ENCODE measurements at places on chromosomes 3 and 15. TPM values are rescaled to one million over a fixed set of nuclear protein-coding genes. Genes with fewer than 3 reads are reported as not detected.

Gene CD86
- total RNA-seq: 0.15 TPM

Gene DIPK2A
- 7.5 TPM for total RNA-seq

Gene RTP3
- total RNA-seq: not detected

Gene PRSS50
- total RNA-seq: not detected

Gene KLF15
- 0.06 TPM for total RNA-seq

Gene ARGFX
- total RNA-seq: not detected

Gene FBXL22
- total RNA-seq: not detected

Gene CACNA2D2
- 0.03 TPM for total RNA-seq
